ENCODE measurements at places on chromosomes 3 and 15.

GRCh38 chr3:184230603-184231528 is 1.5 kb downstream of the VWA5B2 start:
- peak; percentile 34 for DNase-seq

DNA sequence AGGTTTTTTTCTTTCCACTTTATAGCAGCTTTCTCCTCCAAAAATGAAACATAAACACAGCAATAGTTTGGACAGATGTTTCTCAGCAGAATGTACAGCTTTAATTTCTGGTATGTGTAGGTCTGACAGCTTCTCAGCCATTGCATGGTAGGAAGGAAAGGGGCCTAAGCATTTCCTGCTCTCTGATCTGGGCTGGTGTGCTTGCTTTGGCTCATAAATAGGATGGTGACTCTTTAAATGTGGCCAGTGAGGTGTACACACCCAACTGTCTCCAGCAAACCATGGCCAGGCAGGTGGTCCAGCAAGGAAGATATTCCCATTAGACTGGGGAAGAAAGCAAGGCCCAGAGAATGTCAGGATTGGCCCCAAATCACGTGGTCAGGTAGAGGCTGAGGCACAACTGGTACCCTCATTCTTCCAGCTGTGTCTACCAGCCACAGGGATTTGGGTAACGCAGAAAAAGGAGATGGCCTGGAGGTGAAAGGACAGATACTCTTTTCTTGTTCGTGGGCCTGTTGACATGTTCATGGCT is 52.1 kb downstream of the ITGA11 start:
- DNase-seq, result no peak

DNA sequence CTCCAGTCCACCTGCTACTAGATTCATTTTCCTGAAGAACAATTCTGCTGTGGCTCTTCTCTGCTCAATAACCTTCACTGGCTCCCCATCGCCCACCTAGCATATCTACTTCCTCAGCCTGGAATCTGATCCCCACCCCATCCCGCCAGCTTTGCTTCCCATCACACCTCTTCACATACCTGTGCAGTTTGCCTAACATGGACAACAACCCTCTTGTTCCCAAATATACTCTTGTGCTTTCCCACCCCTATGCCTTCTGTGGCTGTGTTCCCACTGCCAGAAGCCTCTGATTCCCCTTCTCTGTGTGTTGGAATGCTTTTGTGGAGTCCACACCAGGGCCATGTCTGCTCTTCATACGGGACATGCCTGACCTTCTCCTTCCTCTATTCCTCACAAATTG is 29.5 kb downstream of the CMTM7 start:
- peak; percentile 10 for DNase-seq

DNA sequence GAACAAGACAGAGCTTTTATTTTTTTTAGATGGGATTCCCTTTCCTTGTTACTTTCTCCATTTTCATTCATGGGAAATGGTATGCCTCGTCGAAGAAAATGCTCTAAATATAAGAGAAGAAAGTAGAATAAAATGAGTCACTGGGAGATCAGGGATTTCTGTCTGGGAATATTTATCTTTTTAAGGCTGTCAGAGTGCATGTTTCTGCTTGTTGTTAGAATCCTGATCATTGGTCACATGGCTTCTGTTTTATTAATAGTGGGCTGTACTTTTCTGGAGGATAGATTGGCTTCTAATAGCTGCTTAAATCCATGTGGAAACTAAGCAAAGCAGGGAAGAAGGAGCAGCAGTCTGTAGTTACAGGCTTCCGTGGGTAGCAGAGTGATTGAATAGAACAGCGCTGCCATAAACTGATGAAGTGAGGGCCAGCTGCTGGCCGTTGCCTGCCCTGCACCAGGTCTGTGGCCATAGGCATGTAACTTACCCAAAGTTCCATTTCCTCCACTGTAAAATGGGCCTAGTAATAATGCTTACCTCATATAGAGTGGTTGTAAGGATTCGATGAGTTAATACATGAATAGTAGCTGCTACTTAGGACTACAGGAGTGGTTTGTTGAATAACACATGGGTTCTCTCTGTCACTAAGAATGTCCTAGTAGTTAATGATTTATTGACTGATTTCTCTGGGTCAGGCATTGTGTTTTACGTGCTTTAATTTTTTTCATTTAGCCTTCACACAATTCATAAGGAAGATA is 289.9 kb downstream of the SATB1 start:
- DNase-seq, result peak; percentile 72

- peak; percentile 65 for DNase-seq
Measured at GRCh38 chr3:98966434-98966833, 64.9 kb upstream of the DCBLD2 start.

DNA sequence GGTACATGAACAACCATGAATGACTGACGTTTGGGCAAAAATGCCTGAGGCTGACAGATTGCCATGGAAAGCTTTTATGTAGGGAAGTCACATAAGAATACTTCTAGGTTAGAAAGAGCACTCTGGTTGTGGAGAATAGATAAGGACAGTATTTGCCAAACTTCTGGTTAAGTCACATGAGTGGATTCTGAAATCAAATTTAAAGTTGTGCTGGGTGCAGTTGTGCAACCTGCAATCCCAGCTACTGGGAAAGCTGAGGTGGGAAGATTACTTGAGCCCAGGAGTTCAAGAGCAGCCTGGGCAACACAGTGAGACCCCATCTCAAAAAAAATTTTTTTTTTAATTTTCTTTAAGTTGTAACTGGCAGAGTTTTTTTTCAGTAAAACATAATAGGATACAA is 7.2 kb upstream of the ZNF148 start:
- DNase-seq, result no peak

GRCh38 chr15:79028411-79028964 is 62.1 kb downstream of the RASGRF1 start:
- DNase-seq, result peak; percentile 53

- peak; percentile 47 for DNase-seq
Measured at GRCh38 chr3:117736846-117737245, 1027.3 kb downstream of the TUSC7 start.

GRCh38 chr15:48285329-48286214 is 45.7 kb upstream of the DUT start:
- DNase-seq, result peak; percentile 84
